ENCODE measurements at places on chromosomes 13 and 19. TPM values are rescaled to one million over a fixed set of nuclear protein-coding genes. Genes with fewer than 3 reads are reported as not detected.

GRCh38 chr19:32647361-32647760, 27.6 kb downstream of the ANKRD27 start:
- DNase-seq: no peak

DNA sequence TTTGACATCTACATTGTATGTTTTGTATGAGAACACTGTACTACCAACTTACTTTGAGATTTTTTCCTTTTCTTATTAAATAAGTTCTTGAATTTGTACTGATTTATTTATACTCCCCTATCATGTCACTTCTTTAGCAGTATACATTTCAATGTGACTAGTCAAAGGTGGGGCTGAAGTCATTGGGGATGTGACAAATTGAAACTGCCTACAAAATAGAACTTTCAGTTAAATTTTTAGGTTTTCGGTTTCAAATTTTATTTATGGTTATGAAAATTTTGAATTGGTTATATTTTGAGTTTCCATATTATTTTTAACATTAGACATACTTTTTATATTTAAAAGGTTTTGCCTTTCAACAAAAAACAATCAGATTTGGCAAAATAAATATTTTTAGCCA, 221.6 kb downstream of the NBEA start:
- no peak for DNase-seq

- DNase-seq: no peak
Measured at GRCh38 chr13:46181840-46182490, at the start of gene LCP1. TSS of gene LCP1 (minus strand) at chr13:46182177. CDS start at chr13:46159662, 22,515 bp downstream.

DNA sequence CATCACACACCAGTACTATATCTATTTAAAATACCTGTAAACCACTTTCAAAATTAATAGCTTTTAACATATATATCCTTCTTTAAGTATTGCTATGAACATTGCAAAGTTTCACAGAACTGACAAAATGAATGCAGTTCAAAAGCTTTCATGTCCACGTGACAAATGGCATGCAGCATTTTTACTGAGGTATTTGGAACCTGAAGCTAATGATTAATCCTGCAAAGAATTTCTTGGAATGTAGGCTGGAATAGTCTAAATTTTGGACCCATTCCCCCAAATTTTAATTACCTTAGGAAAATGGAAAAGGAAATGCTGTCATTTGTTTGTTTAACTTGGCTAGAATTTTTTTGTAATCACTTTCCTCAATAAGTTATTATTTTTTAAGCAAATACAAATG, 423.8 kb upstream of the GPC6 start:
- DNase-seq: no peak

DNA sequence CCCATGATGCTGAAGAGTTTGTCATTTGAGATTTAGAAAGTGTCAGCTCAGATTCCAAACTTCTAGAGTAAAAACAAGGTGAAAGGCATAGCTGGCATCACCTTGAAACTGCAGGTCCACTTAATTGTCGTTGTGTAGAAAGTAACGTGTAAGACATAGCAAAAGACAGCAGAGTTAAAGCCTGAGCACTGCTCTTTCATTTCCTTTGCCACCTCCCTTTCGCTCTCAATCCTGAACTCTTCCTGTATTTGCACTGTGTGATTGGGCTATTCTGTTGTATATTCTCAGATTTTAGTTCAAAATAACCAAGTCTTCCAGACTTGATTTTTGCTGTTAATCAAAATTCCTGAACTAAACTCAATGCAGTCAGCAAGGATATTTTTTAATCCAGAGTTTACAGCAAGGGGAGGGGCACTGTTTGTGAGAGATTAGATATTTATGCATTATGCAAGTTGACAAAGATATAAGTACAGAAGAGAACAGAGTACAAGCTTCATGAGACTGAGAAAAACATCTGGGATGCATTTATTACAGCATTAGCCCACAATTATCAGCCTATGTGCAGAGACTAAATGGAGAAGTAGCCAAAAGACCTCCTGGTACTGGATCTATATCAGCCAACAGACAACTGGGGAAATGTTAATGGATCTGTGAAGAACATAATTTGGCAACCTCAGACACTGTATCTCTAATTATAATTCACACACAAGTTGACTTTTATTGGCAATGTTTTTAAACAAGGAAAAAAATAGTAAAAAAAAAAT, 328.6 kb downstream of the SUCLA2 start:
- DNase-seq: no peak

GRCh38 chr13:31930490-31930889, 101.1 kb upstream of the FRY start:
- no peak for DNase-seq

- DNase-seq: no peak
Measured at GRCh38 chr13:59038824-59039223, 1124.9 kb downstream of the DIAPH3 start.

GRCh38 chr13:44159633-44160279, 213.9 kb upstream of the SERP2 start:
- no peak for DNase-seq

GRCh38 chr13:34462843-34463242, 479.2 kb upstream of the NBEA start:
- no peak for DNase-seq

- no peak for DNase-seq
Measured at GRCh38 chr19:30309905-30310601, 62.1 kb upstream of the ZNF536 start.

DNA sequence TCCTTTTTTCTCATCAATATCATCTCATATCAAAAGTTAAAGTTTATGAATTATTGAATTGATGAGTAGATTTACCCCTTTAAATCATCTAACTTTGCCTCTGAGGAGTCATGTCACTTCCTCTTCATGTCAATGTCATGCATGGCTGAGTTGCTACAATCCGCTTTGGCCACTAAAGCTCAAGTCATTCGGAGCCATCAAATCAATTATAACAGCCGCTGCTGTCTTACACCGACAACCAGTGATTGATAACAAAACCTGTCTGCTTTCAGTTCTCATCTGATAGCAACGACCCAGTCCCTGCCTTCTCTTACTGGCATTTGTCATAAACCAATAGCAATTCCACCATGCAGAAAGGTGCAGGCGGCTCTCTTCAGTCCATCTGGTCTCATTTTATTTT, 429.3 kb downstream of the DIAPH3 start:
- no peak for DNase-seq

DNA sequence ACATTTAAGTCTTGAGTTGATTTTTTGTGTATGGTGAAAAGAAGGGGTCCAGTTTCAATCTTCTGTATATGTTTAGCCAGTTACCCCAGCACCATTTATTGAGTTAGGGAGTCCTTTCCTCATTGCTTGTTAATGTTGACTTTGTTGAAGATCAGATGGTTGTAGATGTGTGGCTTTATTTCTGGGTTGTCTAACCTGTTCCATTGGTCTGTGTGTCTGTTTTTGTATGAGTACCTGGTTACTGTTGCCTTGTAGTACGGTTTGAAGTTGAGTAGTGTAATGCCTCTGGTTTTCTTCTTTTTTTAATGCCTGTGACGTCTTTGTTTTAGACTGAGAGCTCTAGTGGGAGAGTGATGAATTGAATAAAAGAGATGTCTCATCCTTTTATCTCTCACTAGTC, 83.2 kb downstream of the NBEA start:
- DNase-seq: no peak

Gene VMAC
- 2.1 TPM for total RNA-seq

Gene VSIG10L
- 13.2 TPM for total RNA-seq

Gene ADGRE1
- not detected for total RNA-seq

Gene ITGBL1
- total RNA-seq: not detected

Gene ZSWIM4
- 18.3 TPM for total RNA-seq

Data from H7 (cell line).